ENCODE measurements at places on chromosomes 12 and 14. TPM values are rescaled to one million over a fixed set of nuclear protein-coding genes. Genes with fewer than 3 reads are reported as not detected.

DNA sequence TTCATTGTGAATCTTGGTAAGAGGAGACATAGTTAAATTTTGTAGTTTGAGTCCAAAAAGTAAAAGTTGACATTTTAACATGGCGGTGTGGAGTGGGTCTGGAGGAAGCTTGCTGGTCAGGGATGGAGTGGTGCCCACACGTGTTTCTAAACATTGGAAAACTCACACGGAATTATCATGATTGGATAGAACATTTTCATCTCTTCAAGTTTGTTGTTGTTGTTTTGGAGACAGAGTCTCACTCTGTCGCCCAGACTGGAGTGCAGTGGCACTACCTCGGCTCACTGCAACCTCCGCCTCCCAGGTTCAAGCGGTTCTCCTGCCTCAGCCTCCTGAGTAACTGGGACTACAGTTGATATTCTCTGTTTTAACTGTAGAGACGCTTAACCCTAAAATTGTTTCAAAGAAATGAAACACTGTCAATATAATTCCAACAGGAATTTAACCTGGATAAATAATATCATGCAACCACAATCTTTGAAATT, 502 bp upstream of the MBIP start:
- no peak for DNase-seq

DNA sequence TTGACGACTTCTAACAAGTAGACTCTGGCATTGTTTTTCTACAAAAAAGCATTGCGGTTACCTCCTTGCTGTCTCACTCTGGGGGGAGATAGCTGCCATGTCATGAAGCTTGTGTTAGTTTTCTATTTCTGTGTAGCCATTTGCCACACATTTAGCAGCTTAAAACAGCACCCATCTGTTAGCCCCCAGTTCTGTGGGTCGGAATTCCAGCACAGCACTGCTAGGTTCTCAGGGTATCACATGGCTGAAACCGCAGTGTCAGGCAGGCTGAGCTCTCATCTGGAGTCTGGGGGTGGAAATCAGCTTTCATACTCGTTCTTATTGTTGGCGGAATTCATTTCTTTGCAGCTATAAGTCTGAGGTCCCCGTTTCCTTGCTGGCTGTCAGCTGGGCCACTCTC, 19.9 kb upstream of the STXBP6 start:
- no peak for DNase-seq

DNA sequence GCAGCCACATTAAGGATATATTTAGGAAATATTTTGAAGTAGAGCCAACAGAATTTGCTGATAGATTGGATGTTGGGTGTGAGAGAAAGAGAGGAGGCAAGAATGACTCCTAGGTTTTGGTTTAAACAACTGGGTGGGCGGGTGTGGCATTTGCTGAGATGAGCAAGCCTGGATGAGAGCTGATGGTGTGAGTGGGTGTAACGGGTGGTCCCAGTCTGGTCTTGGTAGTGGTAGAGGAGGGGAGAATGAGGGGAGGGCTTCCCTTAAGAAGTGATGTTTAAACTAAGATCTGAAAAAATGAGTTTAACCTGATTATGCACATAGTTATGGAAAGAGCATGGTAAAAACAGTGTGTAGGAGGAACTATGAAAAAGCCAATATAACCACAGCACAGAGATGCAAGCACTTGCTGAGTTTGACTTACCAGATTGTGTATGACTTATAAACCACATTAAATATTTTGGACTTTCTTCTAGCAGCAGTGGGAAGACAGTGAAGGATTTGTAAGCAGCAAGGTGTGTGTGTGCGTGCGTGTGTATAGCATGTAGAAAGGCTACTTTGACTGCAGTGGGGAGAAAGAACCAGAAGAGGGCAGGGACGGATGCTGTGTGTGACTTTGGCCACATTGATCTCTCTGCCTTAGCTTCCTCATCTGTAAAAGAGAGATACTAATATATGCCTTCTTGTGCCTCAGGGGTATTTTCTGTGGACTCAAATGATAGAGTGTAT, 139.7 kb downstream of the PRIMA1 start:
- no peak for DNase-seq

- peak; percentile 39 for DNase-seq
Observed at GRCh38 chr14:46574221-46574977, 77.2 kb downstream of the RPL10L start.

DNA sequence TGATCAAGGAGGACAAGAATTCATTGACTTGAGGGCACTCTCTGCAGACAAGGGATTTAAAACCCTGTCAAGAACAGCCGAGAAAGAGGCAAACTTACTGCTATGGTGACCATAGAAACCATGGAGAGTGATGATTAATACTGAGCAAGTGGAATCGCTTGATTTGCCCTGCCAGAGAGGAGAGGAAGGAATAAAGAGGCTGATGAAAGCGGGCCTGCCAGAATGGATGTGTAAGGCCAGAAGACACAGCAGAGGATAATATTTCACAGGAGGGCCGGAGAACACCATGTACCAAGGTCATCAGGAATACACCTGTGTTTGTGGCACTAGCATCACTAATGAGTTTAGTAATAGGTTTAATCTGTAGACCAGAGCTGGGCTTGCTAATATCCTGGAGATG, 221.8 kb upstream of the DCN start:
- no peak for DNase-seq

DNA sequence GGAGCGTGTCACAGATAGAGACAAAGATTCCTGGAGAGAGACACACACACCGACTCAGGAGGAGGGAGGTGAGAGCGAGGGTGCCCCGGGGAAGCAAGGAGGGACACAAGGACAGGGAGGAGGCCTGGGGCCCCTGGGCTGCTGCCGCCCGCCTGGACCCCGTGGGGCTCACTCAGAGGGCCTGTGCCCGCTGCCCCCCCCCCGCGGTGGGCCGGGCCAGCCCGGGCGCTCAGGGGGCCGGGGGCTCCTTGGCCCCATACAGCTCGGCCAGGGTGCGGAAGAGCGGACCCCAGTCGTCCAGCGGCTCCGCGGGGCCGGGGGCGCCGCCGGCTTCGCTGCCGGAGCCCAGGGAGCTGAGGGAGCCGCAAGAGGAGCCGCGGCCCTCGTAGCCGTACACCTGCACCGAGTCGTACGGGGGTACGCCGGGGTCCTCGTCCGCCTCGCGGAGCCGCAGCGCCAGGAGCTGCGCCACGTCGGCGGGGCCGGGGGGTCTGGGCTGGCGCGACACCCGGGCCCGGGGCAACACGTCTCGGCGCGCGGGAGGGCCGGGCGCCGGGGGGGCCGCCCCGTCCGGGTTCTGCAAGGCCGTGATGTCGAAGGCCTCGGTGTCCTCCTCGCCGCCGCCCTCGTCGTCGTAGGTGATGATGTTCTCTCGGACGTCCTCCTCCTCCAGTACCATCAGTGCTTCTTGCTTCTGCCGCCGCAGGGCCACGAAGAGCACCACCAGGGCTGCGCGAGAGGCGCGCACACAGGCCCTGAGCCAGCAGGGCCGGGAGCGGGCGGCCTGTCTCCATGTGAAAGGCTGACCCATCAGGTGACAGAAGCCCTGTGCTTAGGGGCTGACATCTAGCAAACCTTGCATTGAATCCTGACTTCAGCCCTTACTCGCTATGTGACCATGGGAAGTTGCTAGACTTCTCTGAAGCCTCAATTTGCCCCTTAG, 6.0 kb downstream of the PSMB11 start:
- no peak for DNase-seq

GRCh38 chr14:52313903-52314594, at the start of gene PTGER2:
TSS of gene PTGER2 (plus strand) at chr14:52314312. CDS start at chr14:52314549, 237 bp downstream.
- peak; percentile 58 for DNase-seq

DNA sequence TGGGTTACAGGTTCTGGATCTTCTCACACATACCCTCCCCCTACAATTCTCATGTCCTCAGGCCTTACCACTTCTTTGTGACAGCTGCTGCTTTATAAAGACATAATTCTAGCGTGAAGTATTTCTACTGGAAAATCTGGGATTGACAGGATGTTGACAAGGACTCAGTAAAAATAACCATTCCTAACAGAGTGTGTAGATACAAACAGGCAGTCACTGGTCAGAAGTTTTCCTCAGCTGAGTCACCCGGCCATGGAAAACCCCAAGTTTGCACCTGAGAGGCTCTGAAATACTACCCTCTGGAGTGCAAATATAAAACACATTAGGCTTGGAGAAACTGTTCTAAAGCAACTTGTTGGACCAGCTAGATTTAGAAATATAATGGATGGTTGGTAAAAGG, 54.4 kb downstream of the SPPL3 start:
- peak; percentile 76 for DNase-seq

GRCh38 chr12:121753844-121754264, 39.6 kb downstream of the RHOF start:
- DNase-seq: no peak

GRCh38 chr12:46744283-46744682, 81.5 kb downstream of the SLC38A4 start:
- no peak for DNase-seq

DNA sequence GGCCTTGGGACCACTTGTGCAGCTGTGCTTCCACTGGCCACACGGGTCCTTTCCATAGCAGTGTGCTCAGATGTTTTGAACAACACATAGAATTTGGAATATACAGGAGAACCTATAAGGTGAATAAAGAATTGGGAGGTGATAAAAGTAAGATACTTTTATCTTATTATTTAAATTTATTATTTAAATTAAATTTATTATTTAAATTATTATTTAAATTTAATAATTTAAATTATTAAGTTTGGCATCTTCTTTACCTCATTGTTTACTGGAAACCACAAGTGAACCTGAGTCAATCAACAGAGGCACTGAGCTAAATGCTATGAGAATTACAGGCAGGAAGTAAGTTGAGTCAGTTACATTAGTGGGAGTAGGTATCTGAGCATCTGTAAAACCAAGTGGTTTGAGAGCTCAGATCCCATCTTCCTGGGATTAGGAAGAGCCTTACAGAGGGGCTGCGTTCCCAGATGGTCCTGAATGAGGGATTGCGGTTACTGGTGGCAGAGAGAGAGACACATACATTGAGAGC, 103.1 kb downstream of the ESR2 start:
- DNase-seq: no peak

GRCh38 chr14:54220704-54221431, 175.9 kb upstream of the CDKN3 start:
- no peak for DNase-seq

DNA sequence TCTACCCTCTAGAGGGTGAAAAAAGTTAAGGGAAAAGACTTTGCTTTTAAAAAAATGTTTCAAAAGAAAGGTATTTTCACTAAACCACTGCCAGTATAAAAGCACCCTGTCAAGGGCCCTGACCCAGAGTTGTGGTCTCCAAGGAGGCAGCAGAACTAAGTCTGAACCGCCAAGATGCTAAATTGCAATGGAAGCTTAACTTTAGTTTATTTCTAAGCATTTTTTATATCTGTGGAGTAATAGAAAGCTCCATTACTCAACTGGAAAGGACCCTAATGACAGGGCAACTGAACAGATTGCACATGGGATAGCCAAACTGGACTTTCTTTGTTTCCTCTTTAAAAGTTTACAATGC, 379.8 kb downstream of the NAV3 start:
- no peak for DNase-seq

DNA sequence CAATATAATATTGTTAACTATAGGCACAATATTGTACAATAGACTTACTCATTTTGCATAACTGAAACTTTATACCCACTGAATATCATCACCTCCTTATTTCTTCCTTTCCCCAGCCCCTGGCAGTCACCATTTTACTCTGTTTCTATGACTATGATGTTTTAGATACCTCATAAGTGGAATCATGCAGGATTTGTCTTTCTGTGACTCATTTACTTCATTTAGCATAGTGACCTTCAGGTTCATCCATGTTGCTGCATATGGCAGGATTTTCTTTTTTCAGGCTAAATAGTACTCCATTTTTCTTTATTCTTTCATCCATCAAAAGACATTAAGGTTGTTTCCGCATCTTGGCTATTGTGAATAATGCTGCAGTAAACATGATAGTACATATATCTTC, 18.9 kb downstream of the USP15 start:
- DNase-seq: no peak

DNA sequence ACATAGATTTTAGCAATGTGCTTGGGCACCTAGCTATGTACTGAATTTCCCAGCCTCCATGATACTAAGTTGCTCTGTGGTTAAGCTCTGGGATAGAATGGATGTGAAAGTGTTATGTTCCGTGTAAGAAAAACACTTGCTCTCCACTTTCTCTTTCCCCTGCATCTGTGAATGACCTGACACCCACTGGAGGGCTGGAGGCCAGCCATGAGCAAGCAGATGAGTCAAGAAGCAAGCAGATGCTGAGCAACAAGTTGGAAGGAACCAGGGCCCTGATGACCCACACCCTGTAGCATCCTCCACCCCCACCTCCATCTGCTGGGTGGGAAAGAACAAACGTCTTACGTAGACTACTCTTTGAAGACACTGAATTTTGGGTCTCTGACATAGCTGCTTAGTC, 56.6 kb downstream of the EID3 start:
- no peak for DNase-seq

DNA sequence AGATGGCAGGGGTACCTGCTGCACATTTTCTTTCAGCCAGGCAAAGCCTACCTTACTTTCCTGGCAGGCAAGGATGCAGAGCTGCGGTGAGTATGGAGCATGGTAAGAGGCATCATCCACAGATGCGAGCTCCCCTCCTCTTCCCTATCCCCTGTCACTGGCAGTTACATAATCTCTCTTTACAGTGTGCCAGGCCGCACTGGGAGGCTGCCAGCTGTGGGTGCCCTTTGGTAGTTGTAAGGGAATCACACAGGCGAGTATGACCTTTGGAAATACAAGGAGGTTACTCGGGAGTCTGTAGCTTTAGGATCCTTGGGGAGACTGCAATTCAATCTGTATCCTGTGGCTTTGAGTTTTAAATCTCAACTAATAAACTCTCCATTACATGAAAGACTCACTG, 132.5 kb downstream of the KTN1 start:
- no peak for DNase-seq

GRCh38 chr12:52587563-52587962, 13.7 kb downstream of the KRT72 start:
- DNase-seq: no peak

DNA sequence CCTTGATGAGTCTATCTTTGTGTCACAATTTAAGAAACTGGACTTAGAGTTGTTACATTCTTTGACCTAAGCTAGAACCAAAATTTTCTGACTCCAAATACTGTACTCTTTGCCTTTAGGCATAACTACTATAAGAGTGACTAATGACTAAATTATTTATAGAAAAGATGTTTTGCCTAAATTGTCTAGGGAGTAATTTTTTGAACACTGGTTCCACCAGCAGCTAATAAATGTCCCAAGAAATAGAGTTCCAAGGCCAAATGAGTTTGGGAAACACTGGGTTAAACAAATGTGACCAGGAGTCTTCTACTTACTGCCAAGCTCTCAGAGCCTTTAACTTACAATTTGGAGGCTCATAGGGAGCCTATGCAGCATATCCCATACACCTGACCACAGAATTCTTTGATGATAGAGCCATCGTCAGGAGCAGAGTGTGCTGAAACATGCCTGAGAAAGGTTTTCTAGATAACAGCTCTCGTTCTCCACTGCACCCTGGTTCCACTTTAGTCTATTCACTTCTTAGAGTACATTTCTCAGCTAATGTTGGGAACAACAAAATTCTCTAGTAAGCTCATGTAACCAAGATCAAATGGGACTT, 215.9 kb upstream of the HMGA2 start:
- DNase-seq: no peak

GRCh38 chr14:52015411-52016030, 26.2 kb downstream of the RTRAF start:
- DNase-seq: no peak

Gene DCAF4
- total RNA-seq: 47.9 TPM

Gene METTL17
- total RNA-seq: 71.8 TPM

Gene SLC2A14
- not detected for total RNA-seq

Gene EIF2S3B
- 17.1 TPM for total RNA-seq

Gene ASB2
- not detected for total RNA-seq

Gene ZFYVE26
- 6.7 TPM for total RNA-seq

Gene SLC7A7
- total RNA-seq: 0.74 TPM

All from A172 (cell line).